ENCODE measurements at places on chromosomes 6 and 20. TPM values are rescaled to one million over a fixed set of nuclear protein-coding genes. Genes with fewer than 3 reads are reported as not detected.

- DNase-seq: no peak
Measured at GRCh38 chr6:45569210-45569945, 191.6 kb upstream of the SUPT3H start.

DNA sequence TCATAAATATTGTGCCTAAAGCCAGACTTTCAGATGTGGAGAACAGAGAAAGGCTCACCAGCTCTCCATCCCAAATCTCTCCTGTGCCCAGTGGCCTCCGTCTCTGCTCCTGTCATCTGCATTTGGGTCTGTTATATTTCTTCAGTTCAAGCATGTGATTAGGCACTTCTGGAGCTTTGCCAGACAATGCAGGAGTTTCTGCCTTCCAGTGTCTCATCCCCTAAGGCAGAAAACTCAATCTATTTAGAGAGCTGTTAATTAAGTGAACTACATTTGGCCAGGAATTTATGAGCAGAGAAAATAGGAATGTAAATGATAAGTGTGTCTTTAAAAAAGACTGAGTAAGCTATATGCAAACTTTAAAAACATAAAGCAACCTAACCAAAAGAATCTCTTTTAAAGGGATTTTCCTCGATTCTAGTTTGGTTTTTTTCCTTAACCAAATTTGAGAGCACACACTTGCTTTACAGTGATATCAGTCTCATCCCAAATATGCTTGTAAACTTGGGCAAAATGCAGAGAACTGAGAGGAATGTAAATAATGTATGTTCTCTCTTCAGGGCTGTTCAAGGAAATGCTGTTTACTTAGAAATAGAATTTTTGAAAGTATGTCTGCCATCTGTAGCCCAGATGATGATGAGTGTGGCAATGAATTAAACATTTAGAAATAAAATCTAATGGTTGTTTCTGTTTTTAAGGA is 113.9 kb downstream of the ELOVL4 start:
- DNase-seq: no peak

DNA sequence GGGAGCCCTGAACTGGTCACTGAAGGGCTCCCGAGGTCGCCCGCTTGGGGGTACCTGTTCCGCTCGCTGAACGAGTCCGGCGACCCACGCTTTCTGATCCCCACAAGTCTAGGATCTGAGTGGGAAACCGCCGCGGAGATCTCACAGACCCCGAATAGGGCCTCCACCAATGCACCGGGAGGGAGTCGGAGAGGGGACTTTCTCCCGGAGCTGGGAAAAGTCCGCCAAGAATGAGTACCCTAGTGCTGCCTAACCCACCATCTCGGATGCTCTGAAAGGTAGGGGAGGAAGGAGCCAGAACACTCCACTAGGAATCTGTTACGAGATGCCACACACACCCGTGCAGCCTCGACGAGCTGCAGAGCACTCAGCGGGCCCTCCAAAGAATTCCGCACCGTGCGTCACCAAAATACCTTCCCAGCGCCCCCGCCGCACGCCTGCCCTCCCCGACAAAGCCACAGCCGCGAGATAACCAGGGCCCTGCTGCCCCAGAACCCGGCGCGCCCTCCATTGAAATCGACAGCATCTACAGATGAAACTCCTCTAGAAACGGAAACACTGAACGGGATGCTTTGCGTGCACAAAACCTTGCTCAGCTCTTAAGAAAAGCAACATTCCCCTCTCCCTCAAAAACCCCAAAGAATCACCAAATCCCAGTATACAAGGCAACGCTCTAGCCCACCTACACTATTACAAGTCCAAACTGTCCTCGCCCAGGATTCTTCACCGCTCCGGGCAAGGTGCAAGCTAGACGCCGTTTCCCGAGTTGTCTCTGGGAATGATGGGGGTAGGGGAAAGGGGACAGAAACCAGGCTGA is 686 bp downstream of the COL12A1 start:
- DNase-seq: peak; percentile 52

DNA sequence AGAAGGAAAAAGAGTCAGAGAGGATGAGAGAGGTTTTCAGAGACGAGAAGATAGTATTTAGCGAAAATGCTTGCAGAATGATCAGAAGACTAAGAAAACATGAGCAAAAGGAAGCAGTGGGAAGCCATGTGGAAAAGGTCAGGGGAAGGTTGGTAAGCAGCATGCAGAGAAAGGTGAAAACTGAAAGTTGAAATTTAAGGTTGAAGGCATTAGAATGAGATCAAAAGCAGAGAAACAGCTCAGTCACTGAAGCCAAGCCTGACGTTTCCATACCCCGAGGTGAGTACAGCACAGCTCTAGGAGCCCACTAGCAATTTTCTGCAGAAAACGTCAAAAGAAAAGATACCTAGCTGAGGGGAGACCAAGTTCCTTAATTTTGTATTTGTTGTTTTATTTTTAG is 19.1 kb upstream of the TFB1M start:
- DNase-seq: no peak

DNA sequence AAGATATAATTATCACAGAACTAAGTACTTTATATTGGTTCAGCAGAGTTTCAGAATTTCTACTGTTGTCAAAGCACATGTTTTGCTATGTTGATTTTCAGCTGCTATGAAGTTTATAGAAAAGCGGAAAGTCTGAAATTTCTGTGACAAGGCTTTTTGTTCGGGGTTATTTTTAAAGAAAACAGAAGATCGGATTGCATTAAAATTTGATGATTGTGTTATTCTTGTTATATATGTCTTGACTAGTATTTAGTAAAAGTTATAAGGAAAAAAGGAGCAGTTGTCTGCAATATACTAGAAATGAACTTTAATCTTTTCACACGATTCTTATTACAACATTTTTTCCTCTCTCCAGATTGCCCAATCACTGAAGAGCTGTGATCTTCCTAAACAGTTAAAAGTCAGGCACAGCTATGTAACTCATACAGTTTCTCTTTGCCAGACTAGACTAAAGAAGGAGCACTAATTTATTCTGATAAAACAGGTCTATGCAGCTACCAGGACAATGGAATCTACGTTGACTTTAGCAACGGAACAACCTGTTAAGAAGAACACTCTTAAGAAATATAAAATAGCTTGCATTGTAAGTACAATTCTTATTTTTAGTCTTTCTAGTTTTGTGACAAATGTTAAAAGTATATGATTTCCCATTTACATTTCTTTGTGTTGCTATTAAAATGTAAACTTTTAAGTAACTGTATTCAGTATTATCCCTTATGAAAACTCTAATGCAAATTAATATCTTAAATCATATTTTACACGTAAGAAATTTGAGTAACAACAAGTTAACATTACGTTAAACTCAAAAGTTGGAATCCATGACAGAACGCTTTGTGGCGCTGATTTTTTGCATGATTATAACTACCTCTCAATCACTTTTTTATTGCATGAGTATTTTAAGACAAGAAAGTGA is at the start of gene ENPP3:
TSS of gene ENPP3 (plus strand) at position 423 of the 913 bp plus-strand sequence. CDS start at position 506, 83 bp downstream.
- no peak for DNase-seq

MAP1LC3A gene
- total RNA-seq: 0.95 TPM

DNA sequence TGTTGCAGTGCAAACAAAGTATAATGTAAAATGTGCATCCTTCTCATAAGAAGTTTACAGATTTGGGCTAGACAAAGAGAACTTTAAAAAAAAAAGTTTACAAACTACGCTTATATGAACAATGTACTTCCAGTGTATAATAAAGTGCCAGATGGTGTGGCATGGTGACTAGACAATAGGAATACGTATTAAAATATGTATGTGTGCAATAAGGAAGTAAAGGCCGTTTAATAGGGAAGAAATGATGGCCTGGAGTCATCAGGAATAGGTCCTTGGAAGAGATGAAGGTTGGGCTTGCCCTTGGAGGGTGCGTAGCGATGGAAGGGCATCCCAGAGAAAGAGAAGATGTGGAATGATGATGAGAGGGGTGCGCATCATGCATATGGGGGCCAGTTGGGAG is 108.2 kb downstream of the SOBP start:
- DNase-seq: no peak

DNA sequence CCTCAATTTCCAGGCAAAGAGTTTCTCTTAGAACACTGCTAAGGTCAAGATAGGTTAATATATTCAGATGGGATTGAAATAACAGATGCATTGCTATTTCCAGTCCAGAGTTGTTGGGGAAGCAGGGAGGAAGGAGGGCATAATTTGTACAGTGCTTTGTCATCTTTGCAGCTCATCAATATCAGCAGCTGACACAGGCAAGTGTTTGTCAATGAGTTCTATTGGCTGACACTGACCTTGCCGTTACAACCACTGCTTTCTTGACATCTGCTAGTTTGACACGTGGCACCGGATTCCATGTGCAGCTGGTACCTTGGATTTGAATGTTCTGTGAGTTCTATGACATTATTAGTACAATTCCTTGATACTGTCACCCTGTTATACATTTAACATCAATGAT is 28.0 kb upstream of the MLIP start:
- no peak for DNase-seq

DNA sequence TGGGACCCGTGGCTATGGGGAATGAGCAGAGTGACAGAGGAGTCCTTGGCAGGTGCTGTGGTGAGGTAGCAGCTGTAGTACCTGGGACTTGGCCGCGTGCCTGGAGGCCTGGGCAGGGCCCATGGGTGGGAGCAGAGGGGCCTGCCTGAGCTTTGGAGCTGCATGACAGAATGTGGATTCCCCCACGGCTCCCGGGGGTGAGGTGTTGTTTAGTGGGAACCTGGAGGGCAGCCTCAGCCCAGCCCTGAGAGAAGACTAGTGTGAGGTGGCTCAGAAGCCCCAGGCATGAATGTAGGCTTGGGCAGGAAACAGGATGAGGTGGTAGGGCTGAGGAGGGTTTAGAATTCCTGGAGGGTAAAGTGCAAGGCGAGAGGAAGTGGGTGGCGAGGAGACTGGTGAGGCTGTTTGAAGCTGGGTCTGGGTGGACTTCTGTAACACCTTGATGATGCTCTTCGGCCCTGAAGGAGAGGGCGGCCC is 86.5 kb upstream of the SCP2D1 start:
- DNase-seq: no peak

DNA sequence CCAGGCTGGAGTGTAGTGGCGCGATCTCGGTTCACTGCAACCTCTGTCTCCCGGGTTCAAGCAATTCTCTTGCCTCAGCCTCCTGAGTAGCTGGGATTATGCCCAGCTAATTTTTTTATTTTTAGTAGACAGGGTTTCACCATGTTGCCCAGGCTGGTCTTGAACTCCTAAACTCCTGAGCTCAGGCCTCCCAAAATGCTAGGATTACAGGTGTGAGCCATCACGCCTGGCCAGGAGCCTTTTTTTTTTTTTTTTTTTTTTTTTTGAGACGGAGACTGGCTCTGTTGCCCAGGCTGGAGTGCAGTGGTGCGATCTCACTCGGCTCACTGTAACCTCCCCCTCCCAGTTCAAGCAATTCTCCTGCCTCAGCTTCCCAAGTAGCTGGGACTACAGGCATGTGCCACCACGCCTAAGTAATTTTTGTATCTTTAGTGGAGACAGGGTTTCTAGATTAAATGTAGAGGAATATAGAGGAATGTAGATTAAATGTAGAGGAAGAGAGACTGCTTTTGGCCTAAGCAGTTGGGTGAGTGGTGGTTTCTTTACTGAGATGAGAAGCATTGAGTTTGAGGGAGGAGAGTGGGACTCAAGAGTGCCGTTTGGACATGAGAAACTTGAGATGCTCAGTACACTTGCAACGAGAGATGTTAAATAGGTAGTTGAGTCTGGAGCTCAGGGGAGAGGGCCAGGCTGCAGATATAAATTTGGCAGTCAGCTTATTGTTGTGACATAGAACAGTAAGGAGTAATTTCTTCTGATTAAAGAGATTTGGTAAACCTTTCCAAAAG is 16.7 kb downstream of the VAPB start:
- no peak for DNase-seq

- DNase-seq: no peak
Measured at GRCh38 chr6:116828983-116829382, at the start of gene GPRC6A. Gene GPRC6A (minus strand): TSS chr6:116829083. CDS start chr6:116829013, 70 bp downstream.

DNA sequence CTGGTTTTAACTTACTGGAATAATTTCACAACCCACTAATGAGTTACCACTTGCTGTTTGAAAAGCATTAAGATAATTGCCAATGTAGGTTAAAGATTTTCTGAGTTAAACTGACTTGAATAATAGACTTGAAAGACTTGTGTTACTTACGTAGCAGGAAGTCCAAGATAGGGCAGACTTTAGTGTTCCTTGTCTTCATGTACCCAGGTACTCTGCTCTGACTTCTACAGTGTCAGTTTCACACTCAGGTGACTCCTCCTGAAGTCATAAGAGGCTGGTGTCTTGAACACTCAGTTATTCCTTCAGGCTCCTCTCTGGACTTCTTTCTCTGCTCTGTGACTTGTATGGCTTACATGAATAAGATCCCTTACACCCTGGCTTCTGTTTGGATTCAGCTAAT is 76.3 kb upstream of the SGK1 start:
- no peak for DNase-seq

DNA sequence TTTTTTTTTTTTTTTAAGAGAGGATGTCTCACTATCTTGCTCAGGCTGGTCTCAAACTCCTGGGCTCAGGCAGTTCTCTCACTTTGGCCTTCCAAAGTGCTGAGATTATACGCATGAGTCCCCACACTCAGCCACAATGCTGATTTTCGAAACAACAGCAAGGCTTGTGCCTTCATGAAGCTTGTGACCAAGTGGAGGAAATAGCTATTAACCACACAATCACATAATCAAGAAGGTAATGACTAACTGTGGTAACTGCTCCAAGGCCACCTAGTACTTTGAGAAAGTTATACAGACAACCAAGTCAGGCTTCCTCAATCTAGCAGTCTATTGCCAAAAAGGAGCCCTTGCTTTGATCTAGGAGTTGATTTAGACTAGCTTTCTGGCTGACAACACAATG is 46.3 kb downstream of the SOD2 start:
- no peak for DNase-seq

SUMO4 gene
- 1.7 TPM for total RNA-seq

SASH1 gene
- 41.7 TPM for total RNA-seq

GUCA1A gene
- not detected for total RNA-seq

DNA sequence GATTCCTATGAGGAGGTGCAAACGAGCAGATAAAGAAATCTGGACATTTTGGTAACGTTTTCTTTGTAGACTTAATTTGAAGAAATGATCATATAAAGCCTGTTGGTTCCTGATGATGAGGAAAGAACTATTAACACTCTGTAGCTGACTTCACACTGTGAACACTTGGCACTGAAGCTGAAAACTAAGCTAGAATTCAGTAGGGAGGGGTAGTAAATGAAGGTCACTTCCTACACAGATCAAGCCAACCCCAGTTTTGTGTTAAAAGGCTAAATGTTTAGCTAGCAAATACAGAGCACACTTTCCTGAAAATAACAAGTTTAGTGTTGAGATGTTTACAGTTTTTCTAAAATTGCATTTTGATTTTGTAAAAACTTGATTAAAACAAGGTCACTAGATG is 296.2 kb upstream of the PRDM1 start:
- DNase-seq: no peak

- no peak for DNase-seq
Measured at GRCh38 chr20:17885076-17885475, 83.5 kb downstream of the SNX5 start.

DNA sequence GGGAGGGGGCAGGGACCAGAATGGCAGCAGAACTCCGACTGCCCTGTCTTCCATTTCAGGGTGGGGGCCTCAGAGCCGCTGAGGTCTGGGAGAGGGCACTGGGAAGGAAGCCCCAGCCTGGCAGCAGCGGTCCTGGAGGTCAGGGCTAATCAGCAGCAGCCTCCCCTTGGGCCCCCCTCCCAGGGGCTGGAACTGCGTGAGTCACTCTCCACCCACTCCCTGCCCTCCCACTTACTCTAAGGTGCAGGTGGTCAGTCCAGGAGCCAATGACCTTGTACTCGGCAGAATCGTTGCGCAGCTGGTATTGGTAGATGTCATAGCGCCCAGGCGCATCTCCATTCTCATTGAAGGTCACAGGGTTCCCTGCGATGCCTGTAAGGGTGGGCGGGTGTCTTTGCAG is 105.9 kb downstream of the GRM4 start:
- DNase-seq: no peak

GRCh38 chr20:53149148-53149889 is 177.2 kb downstream of the TSHZ2 start:
- DNase-seq: no peak

GRCh38 chr6:83615025-83615999 is 93.6 kb downstream of the SNAP91 start:
- DNase-seq: no peak

Measured in Caco-2 (cell line).